Glutamatergic neuron (in vitro differentiated cells): ENCODE measurements at places on chromosomes 2 and 18. TPM values are rescaled to one million over a fixed set of nuclear protein-coding genes. Genes with fewer than 3 reads are reported as not detected.

GRCh38 chr2:109715313-109715805 lies 78.7 kb upstream of the RGPD5 start:
- DNase-seq = no peak

CYRIA gene
- total RNA-seq = 19.3 TPM

DNA sequence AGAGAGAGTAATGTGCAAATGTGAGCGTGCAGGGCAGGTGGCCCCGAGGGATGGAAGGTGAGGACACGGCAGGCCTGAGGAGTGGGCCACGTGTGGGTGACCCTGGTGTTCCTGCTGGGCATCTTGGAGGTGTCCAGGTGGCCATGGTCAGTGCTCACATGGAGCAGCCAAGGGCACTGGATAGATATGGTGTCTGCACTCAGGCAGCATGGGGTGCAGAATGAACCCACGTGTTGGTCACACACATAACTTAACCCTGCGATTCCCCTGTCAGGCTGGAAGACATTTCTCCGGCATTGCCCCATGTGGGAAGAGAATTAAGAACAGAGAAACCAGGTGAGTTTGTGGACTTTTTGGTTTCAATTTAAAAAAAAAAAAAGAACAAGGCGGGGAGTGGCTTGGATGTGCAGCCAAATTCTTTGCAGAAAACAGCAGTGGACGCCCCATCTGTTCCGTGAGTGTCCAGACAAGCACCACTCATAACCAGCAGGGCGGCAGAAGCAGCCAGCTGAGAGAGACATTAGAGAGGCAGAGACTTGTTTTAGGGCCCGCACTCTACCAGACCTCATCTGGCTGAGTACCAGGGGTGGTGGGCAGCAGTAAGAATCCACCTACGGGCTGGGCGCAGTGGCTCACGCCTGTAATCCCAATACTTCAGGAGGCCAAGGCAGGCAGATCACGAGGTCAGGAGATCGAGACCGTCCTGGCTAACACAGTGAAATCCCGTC lies 249.8 kb downstream of the ACKR3 start:
- no peak for DNase-seq

GRCh38 chr2:140526575-140526974 lies 1604.2 kb downstream of the LRP1B start:
- no peak for DNase-seq

DNA sequence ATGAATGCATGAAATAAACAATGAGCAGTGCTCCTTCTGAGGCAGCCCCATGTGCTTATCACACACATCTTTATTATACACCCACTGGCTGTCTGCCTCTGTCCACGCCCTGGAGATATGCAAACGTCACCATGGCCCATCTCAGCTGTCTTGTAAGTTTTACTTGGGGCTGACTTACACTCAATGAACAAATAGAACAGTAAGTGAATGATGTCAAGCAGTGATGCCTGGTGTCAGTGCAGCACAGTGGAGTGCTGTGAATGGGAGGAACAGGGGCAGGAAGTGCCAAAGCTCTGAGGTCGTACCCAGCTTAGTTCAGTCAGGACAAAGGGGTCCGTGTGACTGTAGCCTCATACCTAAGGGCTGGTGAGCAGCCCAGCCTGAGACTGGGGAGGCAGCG lies 659.5 kb upstream of the HS6ST1 start:
- no peak for DNase-seq

- DNase-seq = no peak
Observed at GRCh38 chr2:129849559-129850160, 129.8 kb upstream of the RAB6C start.

RAB6C gene
- 0.25 TPM for total RNA-seq

DNA sequence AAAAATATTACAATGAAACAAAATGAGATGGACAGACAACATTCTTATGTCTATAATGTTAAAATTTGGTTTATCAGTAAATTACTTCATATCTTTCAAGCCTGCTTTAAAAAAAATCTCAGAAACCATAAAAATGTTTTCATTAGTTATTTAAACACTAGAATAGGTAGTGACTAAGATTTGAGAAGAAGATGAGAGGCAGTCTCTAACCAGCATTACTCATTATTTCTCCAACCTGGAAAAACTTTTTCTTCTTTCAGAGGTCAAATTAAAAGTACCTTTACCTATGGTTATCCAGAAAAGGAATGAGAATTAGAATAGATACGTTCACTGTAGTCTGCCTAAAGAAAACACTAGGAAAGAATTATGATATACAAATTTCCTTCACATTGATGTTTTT lies 50.3 kb downstream of the IKZF2 start:
- no peak for DNase-seq

PLCL1 gene
- 28.8 TPM for total RNA-seq

GRCh38 chr2:206353685-206354084 lies 79.2 kb downstream of the ZDBF2 start:
- no peak for DNase-seq

SERPINB4 gene
- not detected for total RNA-seq
